ENCODE measurements at places on chromosomes 2 and 18.

GRCh38 chr18:58045242-58046092 is 1.4 kb downstream of the NEDD4L start:
- no peak for DNase-seq

GRCh38 chr2:219155054-219155644 is 5.5 kb downstream of the NHEJ1 start:
- no peak for DNase-seq

GRCh38 chr2:47631792-47632398 is 151.1 kb upstream of the MSH6 start:
- no peak for DNase-seq

GRCh38 chr2:105712166-105712915 is 32.4 kb upstream of the NCK2 start:
- no peak for DNase-seq

DNA sequence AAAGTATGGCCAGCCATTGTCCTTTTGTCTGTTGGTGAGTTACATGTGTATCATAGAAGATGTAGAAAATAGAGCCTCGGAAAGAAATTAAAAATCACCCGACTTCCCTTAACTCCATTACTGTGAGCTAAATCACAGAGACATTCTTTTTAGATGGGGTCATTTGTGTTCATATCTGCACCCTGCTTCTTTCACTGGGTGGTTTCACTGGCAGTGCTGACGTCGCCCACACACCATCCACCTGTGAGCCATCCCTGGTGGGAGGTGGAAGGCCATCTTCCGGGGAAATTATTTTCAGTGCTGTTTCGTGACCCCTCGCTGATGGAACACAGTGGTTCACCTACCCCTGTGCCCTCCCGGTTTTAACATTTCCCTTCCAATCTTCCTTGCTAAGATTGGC is 21.2 kb downstream of the SH3BP4 start:
- no peak for DNase-seq

GRCh38 chr2:46381263-46381849 is 84.1 kb downstream of the EPAS1 start:
- DNase-seq: no peak

DNA sequence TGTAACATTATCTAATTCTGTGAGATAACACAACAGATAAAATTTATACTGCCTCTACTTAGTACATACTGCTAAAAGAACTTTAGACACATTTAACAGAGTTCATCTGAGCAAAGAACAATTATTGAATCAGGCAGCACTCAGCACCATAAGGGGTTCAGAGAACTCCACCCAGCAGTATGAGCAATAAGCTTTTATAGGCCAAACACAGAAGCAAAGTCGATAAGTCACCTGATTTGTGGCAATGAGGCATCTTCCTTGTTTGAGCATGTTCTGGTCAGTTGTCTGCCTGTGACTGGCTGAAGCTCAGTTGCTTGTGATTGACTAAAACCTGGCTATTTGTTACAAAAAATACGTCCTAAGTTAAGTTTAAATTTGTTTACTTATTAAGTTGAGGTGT is 746.1 kb upstream of the DDX18 start:
- DNase-seq: no peak

DNA sequence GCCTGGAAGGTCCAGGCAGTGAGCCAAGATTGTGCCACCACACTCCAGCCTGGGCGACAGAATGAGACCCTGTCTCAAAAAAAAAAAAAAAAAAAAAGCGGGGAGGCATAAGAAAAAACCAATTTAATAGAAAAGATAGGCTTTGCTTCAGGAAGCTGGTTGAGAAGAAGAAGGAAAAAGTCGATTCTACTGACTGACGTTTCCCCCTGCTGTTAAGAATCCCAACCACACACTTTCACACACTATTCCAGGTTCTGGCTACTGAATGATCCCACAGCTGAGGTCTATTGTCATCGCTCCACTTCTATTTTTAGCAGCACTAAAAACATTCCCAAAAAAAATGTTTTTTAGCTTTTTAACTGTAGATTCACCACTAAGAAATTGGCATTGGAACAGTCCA is 6.7 kb upstream of the CHCHD5 start:
- no peak for DNase-seq

DNA sequence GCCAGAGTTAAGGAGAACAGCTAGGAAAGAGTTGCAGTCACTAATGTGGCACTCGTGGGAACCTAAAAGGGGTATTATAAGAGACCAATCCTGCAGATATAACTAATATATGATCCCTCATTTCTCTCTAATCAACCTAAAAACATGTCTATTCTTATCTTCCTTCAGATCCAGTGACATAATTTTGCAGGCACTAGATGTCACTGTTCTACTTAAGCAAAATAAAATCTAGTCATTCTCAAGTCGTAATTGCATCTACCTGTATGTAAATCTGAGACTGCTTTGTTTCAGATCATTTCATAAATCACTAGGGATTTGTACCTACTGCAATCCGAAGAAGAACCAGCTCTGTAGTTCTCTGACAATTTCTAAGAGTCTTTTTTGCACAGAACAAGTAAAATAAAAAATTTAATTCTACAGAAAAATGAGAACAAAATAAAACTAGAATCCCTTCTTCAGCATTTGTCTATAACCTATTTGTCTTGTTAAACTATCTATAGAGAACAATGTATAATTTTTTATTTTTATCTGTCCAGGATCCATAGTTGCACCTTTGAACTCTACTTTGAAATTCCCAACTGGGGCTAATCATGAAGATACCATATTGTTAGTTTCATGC is 56.5 kb upstream of the ERBB4 start:
- no peak for DNase-seq

GRCh38 chr2:240245706-240246105 is 105.2 kb upstream of the OTOS start:
- DNase-seq: no peak

DNA sequence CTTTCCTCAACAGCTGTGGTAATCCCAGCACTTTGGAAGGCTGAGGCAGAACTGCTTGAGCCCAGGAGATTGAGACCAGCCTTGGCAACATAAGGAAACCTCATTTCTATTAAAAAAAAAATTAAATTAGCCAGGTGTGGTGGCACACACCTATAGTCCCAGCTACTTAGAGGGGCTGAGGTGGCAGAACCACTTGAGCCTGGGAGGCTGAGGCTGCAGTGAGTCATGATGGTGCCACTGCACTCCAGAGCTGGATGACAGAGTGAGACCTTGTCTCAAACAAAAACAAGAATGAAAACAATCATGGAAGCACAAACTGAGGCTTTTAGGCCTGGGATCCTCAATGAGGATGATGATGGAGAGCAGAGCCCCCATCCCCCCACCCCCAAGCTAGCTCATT is 19.8 kb downstream of the GAREM1 start:
- DNase-seq: no peak

DNA sequence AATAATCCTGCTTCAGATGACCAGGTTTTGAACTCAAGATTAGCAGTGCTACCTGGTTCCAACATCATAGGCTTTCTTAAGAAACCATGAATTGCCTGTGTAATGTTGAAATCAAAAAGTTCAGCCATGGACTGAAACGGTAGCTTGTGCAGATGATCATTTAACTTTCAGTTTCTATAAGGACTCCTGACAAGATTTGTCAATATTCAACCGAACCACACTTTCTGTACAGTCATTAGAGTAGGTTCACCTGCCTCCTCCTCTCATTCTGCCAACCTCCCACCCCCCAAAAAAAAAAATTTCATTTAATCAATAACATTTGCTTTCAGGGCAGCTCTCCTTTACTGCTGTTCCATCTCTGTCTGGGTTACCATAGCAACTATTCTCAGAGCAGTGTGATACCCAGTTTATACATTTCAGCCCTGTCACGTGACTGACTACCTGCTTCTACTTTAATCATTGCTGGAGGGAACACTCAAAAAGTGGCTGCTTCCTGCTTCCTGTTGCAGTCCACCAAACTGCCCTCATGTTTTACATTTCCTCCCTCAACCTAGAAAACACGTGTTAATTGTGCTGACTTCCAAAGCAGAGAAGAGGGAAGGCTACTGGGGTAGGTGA is 275.5 kb downstream of the SS18 start:
- DNase-seq: no peak

GRCh38 chr2:201433394-201433995 is 17.8 kb downstream of the TRAK2 start:
- DNase-seq: no peak

GRCh38 chr18:10919851-10920250 is 229.5 kb downstream of the PIEZO2 start:
- no peak for DNase-seq

DNA sequence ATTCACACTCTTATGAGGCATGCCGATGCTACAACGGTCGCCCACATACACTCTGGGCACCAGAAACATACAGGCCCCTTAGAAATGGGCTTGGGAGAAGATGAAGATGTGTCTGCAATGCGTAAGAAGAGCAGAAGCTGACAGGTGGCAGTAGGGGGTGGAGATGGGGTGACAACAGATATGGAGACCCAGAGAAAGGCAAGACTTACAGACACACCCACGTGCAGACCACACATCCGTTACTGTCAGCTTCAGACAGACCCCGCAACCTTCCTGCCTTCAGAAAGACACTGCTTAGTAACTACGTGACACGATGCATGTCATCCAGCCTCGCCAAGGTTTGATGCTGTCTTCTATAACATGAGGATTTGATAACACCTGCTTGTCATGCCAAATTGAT is 89.5 kb downstream of the ZFP36L2 start:
- DNase-seq: no peak

- DNase-seq: no peak
These were observed 74.5 kb downstream of the TPO start for GRCh38 chr2:1487758-1488157.

DNA sequence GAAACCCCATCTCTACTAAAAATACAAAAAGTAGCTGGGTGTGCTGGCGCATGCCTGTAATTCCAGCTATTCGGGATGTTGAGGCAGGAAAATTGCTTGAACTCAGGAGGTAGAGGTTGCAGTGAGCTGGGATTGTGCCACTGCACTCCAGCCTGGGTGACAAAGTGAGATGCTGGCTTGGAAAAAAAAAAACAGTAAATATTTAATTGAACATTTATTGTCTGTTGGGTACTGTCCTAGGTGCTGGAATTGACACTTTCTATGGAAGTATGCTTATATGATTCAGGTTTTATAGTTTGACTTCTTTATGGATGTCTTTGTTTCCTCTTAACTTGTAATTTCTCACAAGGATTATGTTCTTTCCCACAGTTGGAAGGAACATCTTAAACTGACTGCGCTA is 633.1 kb upstream of the SETBP1 start:
- DNase-seq: no peak

GRCh38 chr2:64151476-64151875 is 7.3 kb upstream of the PELI1 start:
- DNase-seq: no peak

DNA sequence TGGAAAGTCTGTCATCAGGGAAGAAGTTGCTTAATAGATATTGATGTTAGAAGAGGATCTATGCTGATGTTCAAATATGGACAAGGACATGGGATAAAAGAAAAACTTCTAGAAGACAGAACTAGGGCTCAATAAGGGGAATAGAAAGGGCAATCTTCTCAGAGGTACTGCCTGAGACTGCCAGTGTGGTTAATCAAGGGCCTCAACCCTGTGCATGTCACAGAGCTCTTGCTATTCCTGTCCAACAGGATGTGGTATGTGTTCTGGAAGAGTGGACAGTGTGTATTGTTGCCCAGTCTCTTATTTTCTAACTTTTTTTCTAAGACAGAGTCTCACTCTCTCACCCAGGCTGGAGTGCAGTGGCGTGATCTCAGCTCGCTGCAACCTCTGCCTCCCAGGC is 27.8 kb upstream of the RNF125 start:
- no peak for DNase-seq

- no peak for DNase-seq
These were observed 24.6 kb downstream of the DOCK10 start for GRCh38 chr2:225017713-225018112.

- no peak for DNase-seq
These were observed 457.2 kb upstream of the MEX3C start for GRCh38 chr18:51654488-51655326.

- DNase-seq: no peak
These were observed 74.1 kb upstream of the FOSL2 start for GRCh38 chr2:28318462-28319117.

GRCh38 chr18:32911660-32912284 is 138.9 kb upstream of the KLHL14 start:
- no peak for DNase-seq

DNA sequence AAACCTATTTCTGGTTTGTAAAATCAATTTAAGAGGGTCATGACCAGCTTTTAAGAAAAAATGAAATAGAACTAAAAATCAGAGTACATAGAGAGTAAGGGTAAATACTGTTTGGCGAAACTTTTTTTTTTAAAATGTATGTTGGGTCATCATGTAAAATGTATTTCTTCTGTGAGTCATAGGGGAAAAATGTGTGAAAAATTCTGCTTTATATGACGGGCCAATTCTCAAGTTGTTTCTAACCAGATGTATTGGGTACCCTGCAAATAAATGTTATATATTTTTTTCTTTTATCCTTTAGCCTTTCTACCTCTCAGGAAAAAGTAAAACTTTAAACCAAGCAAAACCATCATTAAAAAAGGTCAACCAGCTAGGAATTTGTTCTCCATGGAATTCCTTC is 13.9 kb downstream of the AFTPH start:
- DNase-seq: no peak

GRCh38 chr18:23982155-23983079 is 32.1 kb upstream of the TTC39C start:
- DNase-seq: no peak

GRCh38 chr2:9655441-9656269 is 24.9 kb upstream of the YWHAQ start:
- DNase-seq: no peak

- DNase-seq: no peak
These were observed 1.3 kb downstream of the PROC start for GRCh38 chr2:127419448-127420038.

GRCh38 chr2:30400151-30400954 is 46.7 kb upstream of the LCLAT1 start:
- DNase-seq: no peak

- no peak for DNase-seq
These were observed 9.7 kb downstream of the CTAGE1 start for GRCh38 chr18:22408059-22408458.

DNA sequence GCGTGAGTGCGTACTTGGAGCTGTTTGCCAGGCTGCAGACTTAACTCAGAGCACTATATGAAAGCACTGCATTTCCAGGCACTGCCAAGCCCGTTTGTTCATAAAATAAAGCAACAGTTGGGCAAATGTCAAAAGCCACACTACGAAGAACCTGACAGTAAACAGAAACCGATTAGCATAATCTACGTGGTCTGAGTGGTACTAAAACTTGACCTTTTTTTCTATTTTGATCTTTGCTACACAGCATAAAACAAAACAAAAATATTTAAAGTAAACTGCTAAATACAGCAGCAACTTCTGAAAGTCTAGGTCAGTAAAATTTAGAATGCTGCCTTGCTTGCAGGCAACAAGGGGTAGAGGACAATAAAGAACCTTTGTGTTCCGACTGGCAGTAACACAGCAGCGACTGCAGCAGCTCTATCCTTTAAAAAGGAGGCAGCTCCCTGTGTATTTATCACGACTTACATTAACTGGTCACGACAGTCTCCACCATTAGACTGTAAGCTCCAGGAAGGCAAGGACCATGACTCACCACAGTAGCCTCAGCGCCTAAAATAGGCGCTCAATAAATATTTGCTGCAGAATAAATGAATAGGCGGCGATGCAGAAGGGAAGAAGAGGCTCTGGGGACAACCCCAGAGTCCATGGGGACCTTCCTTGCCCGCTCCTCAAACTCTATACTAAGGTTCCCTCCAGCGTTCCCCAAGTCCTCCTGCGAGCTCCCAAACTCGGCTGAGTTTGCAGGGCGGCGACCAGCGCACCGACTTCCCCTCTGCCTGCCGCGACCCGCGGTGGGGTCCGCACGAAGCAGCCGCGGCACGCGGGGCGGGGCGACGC is 902 bp downstream of the SS18 start:
- no peak for DNase-seq

- DNase-seq: no peak
These were observed 163.8 kb downstream of the SETBP1 start for GRCh38 chr18:44844486-44844885.

All from cortex of kidney (tissue), 1 donor.